ENCODE measurements at places on chromosomes 6 and 20.

DNA sequence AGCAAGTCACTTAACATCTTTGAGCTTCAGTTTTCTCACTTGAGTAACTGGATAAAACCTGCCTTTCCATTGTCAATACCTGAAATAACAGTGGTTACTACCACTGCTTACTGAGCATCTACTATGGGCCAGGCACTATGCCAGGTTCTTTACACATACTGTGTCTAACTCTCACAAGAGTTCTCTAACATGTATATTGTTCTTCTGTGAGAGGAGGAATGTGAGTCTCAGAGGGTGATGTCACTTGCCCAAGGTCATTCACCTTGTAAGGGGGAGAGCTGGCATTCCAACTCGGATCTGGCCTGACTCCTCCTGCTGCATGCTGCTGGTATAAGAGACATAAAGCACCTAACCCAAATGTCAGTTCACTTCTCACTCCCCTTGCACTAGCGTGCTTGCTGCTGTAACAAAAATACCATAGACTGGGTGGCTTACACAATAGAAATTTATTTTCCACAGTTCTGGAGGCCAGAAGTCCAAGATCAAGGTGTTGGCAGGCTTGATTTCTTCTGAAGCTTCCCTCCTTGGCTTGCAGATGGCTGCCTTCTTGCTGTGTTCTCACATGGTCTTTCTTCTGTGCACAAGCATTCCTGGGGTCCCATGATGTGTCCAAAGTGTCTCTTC is 21.9 kb upstream of the SGK2 start:
- peak; percentile 27 for DNase-seq

DNA sequence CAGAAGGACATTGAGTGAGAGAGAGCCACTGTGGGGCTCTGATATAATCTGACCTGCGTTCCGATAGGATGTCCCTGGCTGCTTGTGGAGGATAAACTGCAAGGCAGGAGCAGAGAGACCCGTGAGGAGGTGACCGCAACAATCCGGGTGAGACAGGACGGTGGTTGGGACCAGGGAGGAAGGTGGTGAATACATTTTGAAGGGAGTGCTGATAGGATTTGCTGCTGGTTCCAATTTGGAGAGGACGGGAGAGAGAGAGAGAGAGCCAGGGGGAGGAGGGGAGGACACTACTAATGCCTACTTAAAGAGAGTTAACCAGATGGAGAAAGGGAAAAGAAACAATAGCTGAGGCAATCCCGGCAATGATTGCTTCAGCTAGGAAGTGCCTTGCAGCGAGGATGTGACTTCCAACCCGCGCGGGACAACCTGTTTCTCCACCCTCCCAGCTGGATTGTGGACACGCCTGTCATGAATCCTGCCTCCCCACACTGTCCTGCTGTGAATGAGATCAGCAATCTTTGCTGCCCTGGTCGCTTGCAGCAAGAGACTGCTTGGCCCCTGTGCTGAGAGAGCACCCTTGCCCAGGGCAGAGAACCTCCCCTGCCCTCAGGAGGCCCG is 199.0 kb upstream of the KCNG1 start:
- peak; percentile 74 for DNase-seq

GRCh38 chr6:33794910-33795623 is 6.1 kb upstream of the LEMD2 start:
- peak; percentile 31 for DNase-seq

- no peak for DNase-seq
These were observed 195.6 kb upstream of the RIN2 start for GRCh38 chr20:19562426-19562825.

- DNase-seq = peak; percentile 96
These were observed 81.2 kb downstream of the ASXL1 start for GRCh38 chr20:32439132-32439829.

DNA sequence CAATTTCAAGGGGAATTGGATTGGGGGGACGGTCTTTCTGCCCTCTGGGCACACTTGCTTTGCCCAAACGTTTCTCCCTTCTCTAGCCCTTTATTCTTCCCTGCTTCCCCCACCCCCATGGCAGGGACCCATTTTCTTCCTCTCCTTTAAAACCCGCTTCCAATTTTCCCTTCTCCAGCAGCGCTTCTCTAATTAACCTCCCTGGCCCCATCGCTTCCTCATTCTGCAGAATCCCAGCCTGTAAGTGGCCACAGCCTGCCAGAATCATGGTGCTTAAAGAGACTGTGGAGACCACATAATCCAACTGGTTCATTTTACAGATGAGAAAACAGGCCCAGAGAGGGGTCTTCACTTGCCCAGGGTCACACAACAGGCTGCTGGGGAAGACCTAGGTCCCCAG is 61.4 kb downstream of the CPNE5 start:
- DNase-seq = no peak

GRCh38 chr20:57288651-57289277 is 22.3 kb upstream of the BMP7 start:
- peak; percentile 32 for DNase-seq

DNA sequence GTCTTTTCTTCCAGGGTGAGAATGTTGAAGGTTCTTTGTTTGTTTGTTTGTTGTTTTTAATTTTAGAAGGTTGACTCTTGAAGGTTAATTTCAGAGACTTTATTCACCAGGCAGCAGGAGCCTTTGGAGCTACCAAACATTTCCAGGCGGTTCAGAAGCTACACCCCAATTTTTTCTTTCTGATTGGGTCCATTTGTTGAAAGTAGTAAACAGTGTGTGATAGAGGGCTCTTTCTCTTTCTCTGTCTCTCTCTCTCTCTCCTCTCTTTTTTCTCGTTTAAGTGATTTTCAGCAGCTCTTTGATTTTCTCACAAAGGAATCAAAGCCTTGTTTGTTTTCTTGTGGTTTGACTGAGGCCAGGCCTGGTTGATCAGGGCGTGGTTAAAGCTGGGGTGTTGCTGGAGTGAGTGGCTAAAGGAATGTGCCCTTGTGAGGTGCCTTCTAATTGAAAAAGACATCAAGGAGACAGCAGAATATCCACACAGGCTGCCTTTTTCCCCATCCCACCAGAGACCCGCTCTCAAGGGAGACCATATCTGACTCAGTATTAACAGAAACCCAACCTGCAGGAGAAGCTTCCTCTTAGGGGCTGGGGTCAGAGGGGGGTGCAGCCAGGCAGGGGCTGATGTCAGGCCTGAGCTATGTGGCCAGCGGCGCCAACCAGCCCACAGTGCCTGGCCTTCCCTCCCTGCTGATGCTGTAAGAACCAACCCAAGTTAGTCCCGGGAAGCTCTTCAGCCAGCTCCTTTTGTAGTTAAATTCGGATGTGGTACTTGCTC is 40.4 kb upstream of the NAA20 start:
- DNase-seq = peak; percentile 91

- DNase-seq = no peak
These were observed 51.3 kb downstream of the CNR1 start for GRCh38 chr6:88114838-88115237.

- no peak for DNase-seq
These were observed 3.1 kb downstream of the PPP1R18 start for GRCh38 chr6:30683183-30683979.

DNA sequence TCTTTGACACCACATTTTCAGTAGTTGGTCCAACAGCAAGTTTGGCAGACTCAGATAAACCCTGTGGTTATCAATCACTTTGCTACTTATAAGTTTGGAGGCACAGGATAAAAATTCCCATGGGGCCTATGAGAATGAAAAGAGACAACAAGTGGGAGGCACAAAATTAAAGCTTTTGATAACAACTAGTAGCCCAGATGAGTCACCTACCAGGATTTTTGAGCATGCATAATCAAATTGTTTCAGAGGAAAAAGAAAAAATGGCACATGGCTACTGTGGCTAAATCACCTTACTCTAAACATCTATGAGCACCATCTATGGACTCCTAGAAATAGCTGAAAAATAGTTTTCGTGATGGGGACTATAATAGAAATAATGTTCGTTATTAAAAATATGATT is 40.8 kb upstream of the BMP5 start:
- DNase-seq = peak; percentile 46

DNA sequence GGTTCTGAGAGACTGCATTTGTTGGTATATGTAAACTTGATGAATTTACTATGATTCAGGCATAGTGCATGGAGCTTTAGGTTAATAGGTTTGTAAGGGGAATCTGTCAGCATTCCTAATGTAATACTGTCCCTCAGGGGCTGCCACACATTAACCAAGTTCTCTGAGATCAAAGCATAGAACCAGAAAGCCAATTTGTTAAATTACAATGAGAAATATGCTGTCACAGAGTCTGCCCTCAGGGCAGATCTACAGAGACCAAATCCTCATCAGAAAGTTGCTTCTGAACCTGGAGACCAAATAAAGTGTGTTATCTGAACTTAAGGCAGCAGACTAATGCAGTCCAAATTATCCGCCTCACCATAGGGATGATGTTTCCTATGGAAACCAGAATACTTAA is 250.8 kb upstream of the HTR1E start:
- no peak for DNase-seq

GRCh38 chr6:45801471-45802289 is 214.0 kb downstream of the CLIC5 start:
- peak; percentile 69 for DNase-seq

GRCh38 chr6:116472706-116473105 is 11.5 kb downstream of the CALHM6 start:
- DNase-seq = no peak

- DNase-seq = no peak
These were observed 514 bp downstream of the STMND1 start for GRCh38 chr6:17102258-17102870.

DNA sequence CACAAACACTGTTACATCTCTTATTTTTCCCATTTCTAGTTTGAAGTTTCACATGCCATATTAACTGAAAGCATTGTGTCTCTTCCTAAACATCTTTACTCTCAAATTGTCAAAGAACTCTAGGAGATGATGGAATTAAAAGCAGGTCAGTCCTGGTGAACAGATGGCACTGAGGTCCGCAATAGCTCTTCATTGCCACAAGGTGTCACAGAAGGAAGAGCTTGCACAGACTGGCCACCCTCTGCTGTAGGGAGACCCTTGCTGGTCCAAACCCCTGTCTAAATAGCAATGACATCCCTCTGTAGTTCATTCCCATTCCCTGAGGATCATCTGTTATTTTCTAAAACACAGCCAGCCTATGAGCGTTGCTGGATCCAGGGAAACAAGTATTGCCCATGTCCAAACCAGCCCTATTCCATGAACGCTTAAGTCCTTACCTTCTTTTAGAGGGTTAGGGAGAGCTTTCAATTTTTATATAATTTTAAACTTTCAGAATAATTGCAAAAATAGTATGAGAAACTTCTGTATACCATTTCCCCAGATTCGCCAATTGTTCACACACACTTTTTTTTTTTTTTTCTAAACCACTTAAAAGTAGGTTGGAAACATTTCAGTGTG is 10.1 kb upstream of the HDAC2 start:
- peak; percentile 36 for DNase-seq

DNA sequence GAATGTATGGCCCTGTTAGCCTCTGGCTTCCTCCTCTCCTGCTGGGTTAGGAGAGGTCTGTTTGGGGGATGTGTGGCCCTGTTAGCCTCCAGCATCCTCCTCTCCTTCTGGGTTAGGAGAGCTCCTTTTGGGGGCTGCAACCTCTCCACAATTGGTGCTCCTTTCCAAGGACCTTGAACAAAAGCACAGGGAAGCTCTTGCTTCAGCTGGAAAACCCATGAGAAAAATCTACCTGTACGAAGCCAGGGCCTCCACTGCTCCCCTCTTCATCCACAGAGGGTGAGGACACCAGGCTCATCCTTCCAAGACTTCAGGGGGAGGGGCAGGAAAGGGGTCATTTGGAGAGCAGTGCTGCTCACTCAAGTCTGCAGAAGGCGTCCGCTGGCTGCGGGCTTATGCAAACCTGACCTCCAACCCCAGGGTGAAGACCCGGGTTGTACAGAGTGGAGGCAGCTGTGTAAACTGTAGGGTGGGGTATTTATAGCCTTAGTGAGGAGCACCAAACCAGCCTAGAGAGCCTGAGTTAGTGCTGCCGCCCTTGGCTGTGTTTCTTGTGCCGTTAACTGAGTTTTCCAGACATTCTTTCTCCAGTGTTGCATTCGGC is 62.1 kb downstream of the SLC24A3 start:
- no peak for DNase-seq

DNA sequence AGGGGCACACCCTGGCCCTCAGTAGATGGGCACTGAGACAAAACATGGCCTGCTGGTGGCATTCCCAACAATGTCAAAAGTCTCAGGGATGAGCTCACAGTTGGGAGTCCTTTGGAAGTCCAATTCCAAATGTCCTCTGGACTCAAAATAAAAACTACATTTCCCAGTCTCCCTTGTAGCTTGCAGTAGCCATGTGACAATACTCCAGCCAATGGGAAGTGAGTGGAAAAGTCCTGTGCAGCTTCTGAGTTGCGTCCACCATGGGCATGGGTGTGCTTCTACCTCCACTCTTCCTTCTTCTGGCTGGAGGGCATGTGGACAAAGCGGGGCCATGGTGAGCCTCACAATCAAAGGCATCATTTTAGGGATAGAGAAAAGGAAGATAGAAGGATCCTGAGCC is 5.8 kb upstream of the ADAM33 start:
- DNase-seq = peak; percentile 83

GRCh38 chr20:39676857-39677391 is 714.8 kb downstream of the DHX35 start:
- DNase-seq = peak; percentile 51

DNA sequence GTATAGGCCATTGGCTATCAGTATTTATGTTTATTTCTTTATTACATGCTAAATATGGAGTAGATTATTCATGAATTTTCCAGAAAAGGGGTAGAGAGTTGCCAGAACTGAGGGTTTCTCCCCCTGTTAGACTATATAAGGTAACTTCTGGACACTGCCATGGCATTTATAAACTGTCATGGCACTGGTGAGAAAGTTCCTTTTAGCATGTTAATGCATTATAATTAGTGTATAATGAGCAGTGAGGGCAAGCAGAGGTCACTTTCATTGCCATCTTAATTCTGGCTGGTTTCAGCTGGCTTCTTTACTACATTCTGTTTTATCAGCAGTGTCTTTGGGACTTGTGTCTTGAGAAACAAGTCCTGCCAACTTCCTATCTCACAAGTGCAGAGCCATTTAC is 220.0 kb upstream of the CNR1 start:
- DNase-seq = no peak

DNA sequence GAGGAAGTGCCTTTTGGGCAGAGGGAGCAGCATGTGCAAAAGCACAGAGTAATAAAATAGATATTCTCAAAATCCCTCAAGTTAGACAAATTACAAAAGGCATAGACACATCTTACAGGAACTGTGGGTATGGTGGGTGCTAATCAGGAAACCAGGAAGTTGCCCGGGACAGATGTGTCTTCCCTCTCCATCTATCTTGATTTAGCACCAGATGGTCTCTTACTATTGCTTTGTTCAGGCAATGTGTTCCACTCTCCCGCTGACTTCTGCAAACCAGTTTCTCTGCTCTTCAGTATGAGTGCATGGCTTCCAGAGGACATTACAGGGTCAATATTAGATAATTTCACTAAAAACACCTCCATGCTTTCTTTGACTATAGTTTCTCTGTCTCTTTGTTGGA is 13.2 kb downstream of the CITED2 start:
- DNase-seq = no peak

- DNase-seq = no peak
These were observed 178.9 kb downstream of the DLL1 start for GRCh38 chr6:170111816-170112582.

DNA sequence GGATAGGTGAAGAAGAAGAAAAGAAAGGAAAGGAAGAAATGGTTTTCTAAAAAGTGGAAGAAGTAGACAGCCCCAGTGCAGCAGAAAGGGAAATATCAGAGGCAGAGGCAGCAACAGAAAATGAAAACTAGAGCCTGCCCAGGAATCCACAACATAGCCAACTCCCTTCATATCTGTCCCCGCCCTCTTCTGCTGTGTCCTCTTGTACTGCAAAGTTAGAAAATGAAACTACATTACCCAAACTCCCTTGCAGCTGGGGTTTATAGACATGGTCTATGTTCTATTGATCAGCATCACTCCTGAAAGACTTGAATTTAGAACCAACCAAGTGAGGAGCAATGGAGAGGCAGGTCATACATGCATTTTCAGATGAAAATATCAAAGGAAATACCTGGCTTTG is 200.5 kb upstream of the PHACTR1 start:
- peak; percentile 19 for DNase-seq
